ENCODE measurements at places on chromosomes 6 and 20. TPM values are rescaled to one million over a fixed set of nuclear protein-coding genes. Genes with fewer than 3 reads are reported as not detected.

- DNase-seq, result no peak
Measured at GRCh38 chr6:108468346-108468745, 92.4 kb upstream of the FOXO3 start.

- DNase-seq, result no peak
Measured at GRCh38 chr6:150028799-150029198, 3.5 kb upstream of the RAET1L start.

PRR18 gene
- not detected for polyA plus RNA-seq

- DNase-seq, result no peak
Measured at GRCh38 chr20:52497731-52498130, 306.2 kb upstream of the ZFP64 start.

CRIP3 gene
- polyA plus RNA-seq, result 39.9 TPM

BHLHE23 gene
- 0.52 TPM for polyA plus RNA-seq

- DNase-seq, result no peak
Measured at GRCh38 chr20:41258474-41258873, 59.1 kb downstream of the ZHX3 start.

SYNGAP1 gene
- polyA plus RNA-seq, result 13.9 TPM

DNA sequence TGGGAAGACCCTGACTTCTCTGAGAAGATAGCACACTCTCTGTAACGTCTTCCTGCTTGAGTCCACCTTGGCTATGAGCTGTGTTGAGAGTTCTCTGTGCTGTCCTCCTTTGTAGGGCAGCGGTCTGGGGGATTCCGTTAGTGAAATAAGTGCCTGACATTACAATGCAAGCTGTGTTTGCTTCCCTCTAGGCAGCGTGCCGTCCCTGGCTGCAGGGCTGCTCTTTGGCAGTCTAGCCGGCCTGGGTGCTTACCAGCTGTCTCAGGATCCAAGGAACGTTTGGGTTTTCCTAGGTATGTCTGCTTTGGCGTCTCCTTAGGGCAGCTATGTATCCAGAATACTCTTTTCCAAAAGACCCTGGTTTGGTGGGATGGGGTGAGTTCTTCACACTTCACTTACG is 2.8 kb downstream of the TMEM14C start:
- DNase-seq, result no peak

DNA sequence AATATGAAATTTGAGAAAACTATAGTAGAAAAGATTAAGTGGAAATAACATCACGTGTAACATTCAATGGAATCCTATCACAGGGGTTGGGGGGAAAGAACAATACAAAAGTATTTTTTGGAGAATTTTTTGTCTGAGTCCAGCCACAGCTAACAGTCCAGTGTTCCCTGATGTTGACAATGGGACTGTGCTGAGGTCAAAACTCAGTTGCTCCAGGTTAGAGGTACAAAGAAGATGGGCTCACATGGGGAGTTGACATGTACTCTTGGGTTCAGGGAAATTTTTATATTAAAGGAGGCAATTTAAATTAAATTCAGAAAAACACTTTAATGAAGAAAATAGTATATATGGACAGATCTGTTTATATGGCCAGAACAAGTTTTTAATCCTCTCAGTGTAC is 995 bp downstream of the MYCT1 start:
- no peak for DNase-seq

DNA sequence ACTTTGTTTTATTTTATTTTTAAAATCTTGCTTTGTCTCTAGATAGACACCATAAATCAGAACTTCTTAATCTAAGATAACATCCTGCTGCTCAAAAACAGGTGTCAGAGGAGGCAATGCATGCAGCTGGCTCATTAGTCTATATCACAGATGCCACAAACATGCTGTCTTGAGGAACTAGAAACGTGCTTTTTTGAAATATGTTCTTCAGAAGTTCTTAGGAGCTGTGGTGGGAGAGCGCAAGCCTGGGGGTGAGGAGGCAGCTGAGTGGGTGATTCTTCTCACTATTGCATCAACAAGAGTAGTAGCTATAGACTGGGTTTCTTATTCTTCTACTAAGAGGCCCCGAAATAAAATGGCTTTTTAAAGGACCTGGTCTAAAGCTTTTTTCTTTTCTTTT is 23.4 kb downstream of the IL22RA2 start:
- no peak for DNase-seq

Measured in GM23338 (cell line).